ENCODE measurements at places on chromosomes 5 and 9.

GRCh38 chr5:127088251-127088650 lies 14.9 kb upstream of the C5orf63 start:
- DNase-seq, result peak; percentile 80

DNA sequence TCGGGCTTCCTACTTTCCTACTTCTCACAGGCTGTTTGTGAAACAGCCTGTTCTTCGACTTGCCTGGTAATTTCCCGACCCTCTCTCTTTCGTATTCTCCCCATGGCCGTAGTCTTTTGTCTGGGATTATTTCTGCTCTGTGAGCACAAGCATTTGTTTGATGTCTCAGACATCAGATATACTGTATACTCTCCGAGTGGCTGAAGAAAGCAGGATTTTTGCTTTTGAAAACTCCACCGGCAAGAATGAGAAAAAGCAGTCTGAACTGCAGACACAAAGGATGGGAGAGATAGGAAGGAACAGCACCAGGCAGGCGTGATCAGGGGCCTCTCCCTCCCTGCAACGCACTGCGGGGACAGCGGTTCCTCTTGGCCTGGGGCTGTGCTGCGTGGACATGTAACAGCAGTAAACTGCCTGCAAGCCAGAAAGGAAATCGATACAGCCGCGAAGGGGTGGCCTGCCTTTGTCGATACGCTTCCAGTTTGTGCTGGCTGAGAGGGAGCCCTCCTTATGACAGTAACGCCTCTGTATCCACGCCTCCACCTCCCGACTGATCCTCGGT lies 313.9 kb upstream of the TLE4 start:
- DNase-seq, result no peak

DNA sequence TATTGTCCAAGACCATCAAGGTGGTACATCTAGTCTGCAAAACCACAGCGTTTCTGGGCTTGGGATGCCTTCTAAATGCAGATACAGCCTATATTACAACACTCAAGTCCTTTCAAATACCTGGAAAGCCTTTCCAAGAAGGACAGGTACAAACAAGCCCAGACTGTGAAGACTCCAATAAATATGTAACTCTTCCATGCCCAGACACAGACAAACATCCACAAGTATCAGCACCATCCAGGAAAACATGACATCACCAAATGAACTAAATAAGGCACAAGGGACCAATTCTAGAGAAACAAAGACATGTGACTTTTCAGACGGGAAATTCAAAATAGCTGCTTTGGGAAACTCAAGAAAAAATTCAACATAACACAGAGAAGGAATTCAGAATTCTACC lies 152.7 kb upstream of the POC5 start:
- DNase-seq, result no peak

DNA sequence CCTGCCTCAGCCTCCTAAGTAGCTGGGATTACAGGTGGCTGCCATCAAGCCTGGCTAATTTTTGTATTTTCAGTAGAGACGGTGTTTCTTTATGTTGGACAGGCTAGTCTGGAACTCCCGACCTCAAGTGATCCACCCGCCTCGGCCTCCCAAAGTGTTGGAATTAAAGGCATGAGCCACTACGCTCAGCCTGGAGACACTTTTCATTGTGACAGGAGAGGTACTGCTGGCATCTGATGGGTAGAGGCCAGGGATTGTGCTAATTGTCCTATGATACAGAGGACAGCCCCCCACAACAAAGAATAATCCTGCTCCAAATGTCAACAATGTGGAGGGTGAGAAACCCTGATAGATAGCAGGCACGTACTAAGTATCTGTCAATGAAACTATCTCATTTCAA lies 91.3 kb upstream of the SLC25A48 start:
- DNase-seq, result no peak

DNA sequence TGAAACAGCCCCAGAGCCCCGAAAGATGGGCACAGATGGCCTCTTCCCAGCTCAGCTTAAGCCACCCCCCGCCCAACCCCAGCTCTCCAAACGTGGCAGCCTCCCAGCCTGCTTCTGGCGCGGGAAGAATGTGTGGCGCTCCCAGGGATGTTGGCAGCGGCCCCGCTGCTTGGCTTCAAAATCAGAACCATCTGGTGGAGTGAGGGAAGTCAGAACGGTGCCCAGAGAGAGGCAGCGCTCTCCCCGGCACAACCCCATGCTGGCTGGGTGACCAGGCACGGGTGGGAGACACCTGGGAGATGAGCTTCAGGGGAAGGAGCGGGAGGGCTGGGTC lies 72.7 kb upstream of the ORM1 start:
- DNase-seq, result peak; percentile 79

DNA sequence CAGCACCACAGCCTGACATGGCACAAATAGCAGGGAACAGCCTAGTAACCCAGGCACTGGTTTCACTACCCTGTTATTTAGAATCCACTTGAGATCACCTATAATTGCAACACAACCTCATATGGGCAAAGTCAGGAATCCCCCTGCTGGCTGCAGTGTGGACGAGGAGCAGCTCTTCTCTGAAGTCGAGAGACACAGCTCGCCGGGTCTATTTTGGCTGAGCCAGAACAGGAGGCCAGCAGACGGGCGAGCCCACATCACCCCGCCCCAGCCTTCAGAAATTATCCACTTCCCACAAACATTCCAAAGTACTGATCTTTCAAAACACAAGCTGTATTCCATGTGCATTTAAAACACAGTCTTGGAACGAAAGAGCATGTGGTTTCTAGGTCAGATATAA lies 179.0 kb downstream of the ROR2 start:
- DNase-seq, result peak; percentile 72
